ENCODE measurements at places on chromosomes 6 and 20. TPM values are rescaled to one million over a fixed set of nuclear protein-coding genes. Genes with fewer than 3 reads are reported as not detected.

The XKR7 gene
- total RNA-seq, result not detected

The NDUFAF4 gene
- total RNA-seq, result 25.9 TPM

The ADGB gene
- not detected for total RNA-seq

The RNF217 gene
- 32.1 TPM for total RNA-seq

The ADNP gene
- 68.9 TPM for total RNA-seq

The CENPB gene
- total RNA-seq, result 109 TPM

The ARFGEF3 gene
- total RNA-seq, result 17.6 TPM

The PAX1 gene
- not detected for total RNA-seq

The SYCP2L gene
- total RNA-seq, result 0.37 TPM

The CASS4 gene
- 2.0 TPM for total RNA-seq

The POLR1C gene
- 33.8 TPM for total RNA-seq

The UBD gene
- not detected for total RNA-seq

The PRND gene
- total RNA-seq, result not detected

The ID4 gene
- 7.0 TPM for total RNA-seq

The CBLN4 gene
- total RNA-seq, result not detected

The RAB44 gene
- total RNA-seq, result 0.75 TPM

The OVOL2 gene
- 11.1 TPM for total RNA-seq

The TNFRSF6B gene
- total RNA-seq, result 3.2 TPM

The ANGPT4 gene
- 0.20 TPM for total RNA-seq

The ASF1A gene
- total RNA-seq, result 16.7 TPM

The CGA gene
- total RNA-seq, result not detected

The BCL2L1 gene
- 191 TPM for total RNA-seq

The SLC17A1 gene
- 0.63 TPM for total RNA-seq

The PERP gene
- 99.6 TPM for total RNA-seq

The EPPIN gene
- not detected for total RNA-seq

The SOX12 gene
- total RNA-seq, result 17.5 TPM

The FAXC gene
- 7.3 TPM for total RNA-seq
